WTC11 (cell line): ENCODE measurements at places on chromosomes 5 and 9.

DNA sequence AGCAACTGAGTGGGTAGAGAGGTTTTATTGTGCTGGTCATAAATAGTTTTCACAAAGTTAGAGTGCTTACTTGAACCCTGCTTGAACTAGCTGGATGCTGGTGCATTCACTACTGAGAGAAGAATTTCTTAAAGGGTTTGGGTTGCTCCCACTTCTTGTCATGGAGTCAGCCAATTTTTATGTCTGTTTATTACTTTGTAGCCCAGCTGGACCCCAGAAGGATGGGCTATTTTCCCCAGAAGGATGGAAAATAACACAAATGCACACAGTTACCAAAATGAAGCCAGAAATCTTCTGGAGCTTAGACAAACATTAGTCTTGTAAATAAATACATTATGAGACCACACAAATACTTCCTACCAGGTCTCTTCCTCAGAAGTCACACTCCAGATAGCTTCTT is 480.8 kb upstream of the TNC start:
- no peak for DNase-seq

- no peak for DNase-seq
These were observed 81.2 kb upstream of the MIER3 start for GRCh38 chr5:57033103-57033502.

GRCh38 chr5:65611524-65611923 is 12.6 kb downstream of the TRIM23 start:
- DNase-seq: no peak

DNA sequence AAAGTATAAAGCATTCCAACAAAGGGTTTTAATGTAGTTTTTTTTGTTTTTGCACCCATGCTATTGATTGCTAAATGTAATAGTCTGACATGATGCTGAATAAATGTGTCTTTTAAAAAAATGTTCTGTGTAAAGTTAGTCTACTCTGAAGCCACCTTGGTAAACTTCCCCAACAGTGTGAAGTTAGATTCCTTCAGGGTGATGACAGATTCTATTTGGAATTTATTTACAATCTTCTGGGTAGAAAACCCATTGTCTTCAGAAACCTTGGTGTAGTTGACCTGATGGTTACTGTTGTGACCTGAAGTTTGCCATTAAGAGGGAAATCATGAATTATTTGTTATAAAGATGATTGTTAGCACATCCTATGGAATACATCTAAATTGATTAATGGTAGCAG is 64.7 kb upstream of the TRPC7 start:
- no peak for DNase-seq

DNA sequence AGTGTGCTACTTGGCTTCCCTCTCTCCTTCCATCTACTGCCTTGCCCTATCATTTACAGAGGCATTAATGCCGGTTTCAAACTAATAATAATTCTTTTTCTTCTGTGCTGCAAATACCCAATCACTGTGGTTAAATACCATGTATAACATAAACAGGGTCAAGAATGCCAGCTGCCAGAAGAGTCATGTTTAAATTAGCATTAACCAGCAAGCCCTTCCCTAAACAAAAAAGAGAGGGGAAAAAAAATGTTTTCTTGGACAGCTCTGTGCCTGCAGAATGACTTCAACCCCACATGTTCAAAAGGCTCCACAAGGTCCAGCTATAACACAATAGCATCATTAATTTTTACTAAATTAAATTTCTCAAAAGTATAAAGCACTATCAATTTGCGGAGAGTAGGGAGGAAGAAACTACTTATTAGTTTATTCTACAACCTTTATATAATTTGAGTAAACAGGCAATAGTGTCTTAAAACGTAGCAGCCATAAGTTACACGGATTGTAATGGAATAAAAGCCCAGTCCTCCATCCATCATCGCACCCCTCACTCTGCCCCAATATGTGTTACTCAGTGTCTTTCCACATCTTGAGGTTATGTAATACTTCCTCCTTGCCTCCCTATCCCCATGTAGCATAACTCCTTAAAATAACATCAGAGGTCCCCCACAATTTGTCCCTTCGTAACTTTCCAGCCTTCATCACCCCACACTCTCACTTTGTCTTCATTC is 3.9 kb downstream of the LPAR1 start:
- no peak for DNase-seq

GRCh38 chr9:121568343-121569265 is 69.0 kb upstream of the GGTA1 start:
- no peak for DNase-seq

DNA sequence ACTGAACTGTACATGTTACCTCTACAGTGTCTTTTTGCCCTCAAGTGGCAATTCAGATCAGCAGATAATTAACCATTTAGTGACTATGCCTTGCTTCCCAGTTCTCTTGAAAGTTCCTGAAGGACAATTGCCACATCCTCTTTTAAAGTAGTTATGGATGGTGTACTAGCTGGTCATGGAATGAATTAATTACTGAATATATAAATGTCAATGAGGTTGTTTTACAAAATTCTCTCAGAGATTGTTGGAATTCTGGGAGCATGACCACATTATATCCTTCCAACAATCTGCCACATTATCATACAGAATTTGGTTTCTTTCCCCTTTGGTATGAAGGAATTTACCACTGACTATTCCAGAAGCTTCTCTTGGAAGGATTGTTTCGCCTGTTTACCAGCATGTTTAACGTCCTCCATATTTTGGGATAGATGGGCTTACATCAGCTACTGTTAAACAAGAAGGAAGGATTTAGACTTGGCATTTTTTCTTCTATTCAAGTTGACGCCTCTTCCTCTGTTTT is 176.4 kb downstream of the CD180 start:
- no peak for DNase-seq

GRCh38 chr9:93134740-93135444 is 841 bp upstream of the NINJ1 start:
- no peak for DNase-seq
